Activated B cell treated with CpG ODN at 0.5 μM for 24 hours (primary cell): ENCODE measurements at places on chromosomes 7 and 10. TPM values are rescaled to one million over a fixed set of nuclear protein-coding genes. Genes with fewer than 3 reads are reported as not detected.

The C10orf53 gene
- total RNA-seq, result not detected in 2 replicates

The NME8 gene
- total RNA-seq, result not detected in 2 replicates

DNA sequence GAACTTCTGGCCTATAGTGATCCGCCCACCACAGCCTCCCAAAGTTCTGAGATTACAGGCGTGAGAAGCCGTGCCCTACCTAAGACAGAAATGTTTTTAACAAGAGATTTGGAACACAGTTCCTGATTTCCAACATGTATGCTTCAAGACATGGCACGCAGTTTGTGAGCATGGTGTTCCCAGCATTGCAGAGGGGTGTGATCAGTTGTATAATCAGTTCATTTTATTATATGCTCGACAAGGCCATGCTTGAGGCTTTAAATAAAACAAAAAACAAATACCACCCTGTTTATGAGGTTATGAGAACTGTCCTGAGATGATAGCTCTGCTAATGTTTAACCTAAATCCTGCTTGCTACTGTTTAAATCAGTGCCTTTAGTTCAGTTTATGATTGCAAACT is 60.2 kb downstream of the TASOR2 start:
- no peak overlapping the region for H3K27ac ChIP-seq
- H3K27me3 ChIP-seq, result no peaks in the 10 kb centered on the region
- no peak for DNase-seq
- H3K4me3 ChIP-seq, result no peak overlapping the region
- peaks cover 91% of the 10 kb centered on the region for H3K36me3 ChIP-seq

DNA sequence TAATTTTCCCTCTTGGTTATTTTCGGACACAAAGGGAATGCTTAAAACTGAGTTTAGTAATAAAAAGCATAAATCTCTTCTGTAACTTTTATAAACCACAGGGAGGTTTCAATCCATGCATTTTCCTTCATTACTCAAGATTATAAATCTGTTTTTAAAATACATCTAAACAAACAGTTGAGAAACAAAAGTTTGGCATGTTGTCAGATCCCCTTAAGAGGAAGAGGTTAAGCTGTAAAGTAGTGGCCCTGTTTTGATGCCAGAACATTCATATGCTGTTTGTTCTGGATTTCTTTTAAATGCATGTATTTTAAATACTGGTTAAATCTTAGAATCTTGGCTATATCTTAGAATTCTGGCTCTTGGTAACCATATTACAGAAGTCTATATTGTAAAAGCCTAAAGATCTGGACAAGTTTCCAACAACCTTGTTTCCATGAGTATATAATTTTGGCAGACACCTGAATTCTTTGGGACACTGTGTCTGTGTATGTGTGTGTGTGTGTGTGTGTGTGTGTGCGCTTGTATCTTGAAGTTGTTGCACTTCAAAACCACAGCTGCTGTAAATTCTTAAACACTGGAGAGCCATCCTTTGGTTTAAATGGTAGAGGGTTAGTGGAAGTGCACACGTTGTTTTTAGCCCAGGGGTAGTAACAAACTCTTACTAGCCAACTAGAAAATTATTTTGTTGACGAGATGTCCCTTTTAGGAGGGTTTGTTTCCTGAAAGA is 6.8 kb upstream of the SEMA4G start:
- no peaks in the 10 kb centered on the region for H3K27me3 ChIP-seq
- DNase-seq, result no peak
- no peak overlapping the region for H3K4me3 ChIP-seq
- no peak overlapping the region for H3K27ac ChIP-seq

DNA sequence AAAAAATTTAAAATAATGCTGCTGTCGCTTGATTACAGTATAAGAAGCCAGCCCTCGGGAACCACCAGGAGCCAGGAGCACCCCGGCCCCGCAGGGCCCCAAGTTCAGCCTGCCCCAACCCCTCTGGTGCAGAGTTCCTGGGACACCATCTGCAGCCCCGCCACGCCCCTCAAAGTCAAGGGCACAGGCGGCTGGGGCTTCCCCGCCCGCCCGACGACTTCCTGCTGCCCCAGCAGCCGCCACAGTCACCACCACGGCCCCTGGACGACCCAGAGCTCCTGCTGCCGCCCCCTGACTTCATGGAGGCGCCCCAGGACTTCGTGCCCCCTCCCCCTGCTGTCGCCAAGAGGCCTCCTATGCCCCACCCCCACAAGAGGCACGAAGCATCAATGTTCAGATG is 103.6 kb upstream of the PDSS1 start:
- no peak overlapping the region for H3K4me3 ChIP-seq
- H3K27me3 ChIP-seq, result no peaks in the 10 kb centered on the region
- no peaks in the 10 kb centered on the region for H3K4me1 ChIP-seq
- H3K27ac ChIP-seq, result no peak overlapping the region
